ENCODE measurements at places on chromosomes 11 and 22.

GRCh38 chr11:103987629-103988594, 48.5 kb upstream of the DDI1 start:
- DNase-seq: peak; percentile 26

GRCh38 chr22:39444247-39444800, 12.5 kb upstream of the MGAT3 start:
- no peak for DNase-seq

DNA sequence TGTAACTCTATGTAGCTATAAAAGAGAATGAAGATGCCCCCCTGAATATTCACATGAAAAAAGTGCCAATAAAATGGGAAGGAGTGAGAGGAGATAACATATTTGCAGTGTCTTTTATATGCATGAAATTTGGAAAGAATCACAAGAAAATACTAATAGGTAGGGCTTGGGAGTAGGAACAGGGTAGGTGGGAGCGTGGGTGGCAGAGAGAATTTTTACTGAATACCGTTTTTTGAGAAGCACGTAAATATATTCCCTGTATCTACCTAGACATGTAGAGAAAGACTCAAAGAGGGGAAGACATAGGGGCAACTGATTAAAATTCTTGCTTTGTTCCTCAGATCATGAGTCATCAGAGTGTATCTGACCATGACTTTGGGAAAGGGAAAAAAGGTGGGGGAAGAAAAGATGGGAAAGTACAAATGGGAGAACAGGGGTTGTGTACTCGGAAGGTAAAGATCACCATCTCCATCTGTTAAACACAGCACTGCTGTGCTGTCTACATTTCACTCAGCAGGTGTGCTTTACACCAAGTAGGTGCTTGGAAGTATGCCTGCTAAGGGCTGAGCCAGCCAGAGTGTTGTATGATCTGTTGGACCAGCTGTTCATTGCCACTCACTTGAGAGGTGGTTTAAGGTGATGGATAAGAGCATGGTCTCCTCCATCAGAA, 16.0 kb downstream of the PRR5L start:
- DNase-seq: peak; percentile 52

DNA sequence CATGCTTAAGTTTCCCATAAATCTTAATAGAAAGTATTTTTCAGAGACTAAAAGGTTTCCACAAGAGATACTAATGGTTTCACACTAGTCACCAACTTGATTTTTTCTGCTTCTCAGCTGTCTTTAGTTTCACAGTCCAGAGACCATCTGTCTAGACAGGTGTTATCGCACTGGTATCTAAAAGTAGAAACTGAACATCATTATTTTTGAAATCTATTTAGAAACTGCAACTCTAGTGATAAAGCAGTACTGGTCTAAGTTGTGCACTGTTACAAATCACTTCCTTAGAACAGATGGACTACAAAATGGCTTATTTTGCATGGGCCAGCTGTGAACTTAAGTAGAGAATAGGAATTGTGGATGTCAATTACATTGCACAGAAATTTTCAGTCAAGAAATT, 78.0 kb downstream of the CNTN5 start:
- no peak for DNase-seq

DNA sequence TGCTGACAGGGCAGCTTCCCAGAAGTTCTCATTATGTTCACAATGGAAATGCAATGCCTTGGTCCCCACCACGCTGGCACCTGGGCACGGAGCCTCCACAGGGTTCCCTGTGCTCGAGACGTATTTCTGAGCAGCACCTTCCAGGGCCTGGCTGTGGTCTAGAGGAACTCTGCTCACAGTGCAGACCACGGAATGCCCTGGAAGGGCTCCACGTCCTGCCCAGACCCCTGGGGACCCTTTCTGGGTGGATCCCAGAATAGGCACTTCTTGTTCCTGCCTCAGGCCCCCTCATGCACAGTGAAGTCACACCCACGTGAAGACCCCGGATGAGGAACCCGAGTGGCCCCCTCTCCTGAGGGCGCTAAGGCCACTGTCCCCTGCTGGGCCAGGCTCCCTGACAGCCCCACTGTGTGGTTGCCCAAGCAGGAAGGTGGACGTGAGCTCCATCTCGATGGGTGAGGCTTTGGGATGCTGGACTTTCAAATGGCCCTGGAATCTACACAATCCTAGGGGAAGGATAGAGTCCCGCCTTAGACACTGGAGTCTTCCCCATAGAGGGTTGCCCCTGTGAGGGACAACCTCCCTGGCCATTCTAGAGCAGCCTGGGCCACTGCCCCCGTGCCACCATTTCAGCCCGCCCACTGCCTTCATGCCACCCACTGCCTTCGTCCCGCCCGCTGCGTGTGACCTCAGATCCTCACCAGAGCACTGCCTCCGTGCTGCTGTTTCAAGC, 1106.8 kb downstream of the BRD1 start:
- no peak for DNase-seq

DNA sequence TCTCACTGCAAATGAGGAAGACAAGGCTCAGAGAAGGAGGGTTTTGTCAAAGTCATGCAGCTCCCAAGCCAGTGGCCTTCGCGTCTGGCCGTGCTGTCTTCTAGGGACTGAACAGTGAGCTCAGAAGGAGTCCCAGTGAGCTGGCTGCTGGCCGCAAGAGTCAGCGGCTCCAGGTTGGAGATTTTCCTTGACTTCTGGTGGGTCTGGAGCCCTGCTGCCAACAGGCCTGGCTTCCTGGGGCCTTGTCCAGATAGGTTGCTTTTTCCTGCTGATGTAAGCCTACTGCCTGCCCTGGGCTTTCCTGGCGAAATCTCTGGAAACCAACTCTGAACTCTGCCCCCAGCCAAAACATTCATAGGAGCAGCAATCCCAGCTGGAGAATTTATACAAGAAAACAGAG, 272.7 kb upstream of the CADM1 start:
- no peak for DNase-seq

DNA sequence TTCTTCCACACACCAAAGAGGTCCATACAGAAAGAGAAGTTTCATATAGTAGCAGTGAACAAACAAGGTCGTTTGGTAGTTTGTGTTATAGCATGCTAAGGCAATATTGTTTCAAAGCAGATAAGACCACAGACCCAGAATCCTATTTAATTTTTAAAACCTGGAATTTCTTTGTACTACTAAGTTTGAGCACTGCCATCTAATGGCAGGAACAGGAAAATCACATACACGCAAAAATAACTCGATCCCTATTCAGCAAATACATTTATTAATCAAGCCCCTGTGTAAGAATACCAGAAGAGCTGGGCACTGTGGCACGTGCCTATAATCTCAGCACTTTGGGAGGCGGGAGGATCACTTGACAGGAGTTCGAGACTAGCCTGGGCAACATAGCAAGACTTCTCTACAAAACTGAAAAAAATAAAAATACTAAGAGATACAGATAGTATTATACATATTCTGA, 2.9 kb upstream of the BTBD10 start:
- peak; percentile 40 for DNase-seq

DNA sequence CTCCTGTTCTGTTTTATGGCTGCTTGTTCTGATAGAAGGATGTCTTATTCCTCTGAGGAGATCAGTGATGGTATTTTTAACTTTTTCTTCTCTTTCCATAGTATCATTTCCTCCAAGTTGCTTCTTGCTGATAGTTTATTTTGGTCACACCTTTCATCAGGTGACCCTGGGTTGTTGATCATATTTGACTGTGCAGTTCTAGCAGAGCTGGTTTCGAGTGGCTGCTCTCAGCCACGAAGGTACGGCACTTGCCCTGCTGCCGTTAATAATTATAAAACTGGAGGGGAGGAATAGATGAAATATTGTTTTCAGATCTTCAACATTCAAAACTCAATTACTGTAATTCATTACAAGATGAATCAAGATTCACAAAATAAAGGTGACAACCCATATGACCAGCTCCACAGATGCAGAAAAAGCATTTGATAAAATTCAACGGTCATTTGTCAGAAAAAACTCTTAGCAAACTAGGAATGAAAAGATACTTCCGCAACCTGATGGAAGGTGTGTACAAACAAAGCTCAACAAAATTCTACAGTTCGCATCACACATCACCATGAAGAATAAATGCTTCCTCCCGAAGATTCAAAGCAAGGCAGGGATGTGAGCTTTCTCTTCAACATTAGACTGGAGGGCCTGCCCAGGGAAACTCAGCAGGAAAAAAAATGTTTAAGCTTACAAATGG, 59.2 kb upstream of the RTL6 start:
- no peak for DNase-seq

DNA sequence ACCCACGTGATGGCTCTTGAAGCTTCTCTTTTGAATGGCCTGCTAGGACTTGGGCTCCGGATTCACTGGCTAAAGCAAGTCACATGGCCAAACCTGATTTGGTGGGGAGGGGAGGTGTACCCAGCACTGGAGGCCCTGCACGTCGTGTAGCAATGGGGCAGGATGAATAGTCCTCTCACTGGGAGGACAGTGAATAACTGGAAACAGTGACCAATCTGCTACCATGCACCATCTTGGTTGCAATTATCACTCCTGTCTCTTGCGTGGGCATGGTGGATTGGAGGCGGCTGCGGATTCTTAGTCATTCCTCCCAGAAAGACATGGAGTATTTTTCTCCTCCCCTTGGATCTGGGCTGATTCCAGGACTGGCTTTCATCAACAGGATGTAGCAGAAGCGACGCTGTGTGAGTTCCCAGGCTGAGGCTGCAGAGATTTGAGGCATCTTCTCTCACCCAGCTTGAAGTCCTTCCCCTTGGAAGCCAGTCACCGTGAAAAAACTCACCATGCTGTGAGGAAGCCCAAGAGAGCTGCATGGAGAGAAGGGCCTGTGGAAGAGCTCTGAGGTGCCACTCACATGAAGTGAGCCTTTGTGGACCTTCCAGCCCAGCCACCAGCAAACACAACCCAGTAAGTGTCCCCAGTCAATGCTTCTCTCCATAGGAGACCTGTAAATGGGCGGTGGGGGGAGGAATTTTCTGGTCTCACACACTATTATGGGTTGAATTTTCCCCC, 70.4 kb downstream of the IGLL1 start:
- DNase-seq: no peak

DNA sequence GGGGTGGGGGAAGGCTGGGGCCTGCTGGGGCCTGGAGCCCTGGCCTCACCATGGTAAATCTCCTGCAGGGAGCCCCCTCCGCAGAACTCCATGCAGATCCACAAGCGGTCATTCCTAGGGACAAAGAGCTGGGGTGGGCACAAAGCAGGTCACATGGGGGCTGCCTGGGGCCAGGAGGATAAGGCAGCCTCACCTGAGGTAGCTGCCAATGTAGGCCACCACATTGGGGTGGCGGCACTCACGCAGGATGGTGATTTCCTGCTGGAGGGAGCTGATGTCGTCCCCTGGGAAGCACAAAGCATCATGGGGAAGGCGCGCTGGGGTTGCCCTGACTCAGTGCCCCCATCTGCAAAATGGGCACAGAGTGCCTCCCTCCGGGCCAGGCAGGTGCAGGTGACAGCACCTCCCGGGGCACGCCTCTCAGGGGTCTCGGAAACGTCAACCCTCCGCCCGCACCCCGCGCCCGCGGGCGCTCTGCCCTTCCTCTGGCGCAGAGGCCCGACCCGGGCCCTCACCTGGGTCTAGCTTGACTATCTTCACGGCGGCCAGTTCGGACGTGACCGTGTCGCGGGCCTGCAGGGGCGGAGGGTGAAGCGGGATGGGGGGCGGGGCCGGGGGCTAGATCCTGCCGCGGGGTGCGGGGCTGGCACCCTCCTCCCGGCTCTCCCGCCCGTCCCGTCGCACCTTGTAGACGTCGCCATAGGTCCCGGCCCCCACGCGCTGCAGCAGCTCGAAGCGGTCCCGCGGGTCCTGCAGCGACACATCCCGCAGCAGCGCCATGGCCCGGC, 450 bp downstream of the MAP4K2 start:
- no peak for DNase-seq

DNA sequence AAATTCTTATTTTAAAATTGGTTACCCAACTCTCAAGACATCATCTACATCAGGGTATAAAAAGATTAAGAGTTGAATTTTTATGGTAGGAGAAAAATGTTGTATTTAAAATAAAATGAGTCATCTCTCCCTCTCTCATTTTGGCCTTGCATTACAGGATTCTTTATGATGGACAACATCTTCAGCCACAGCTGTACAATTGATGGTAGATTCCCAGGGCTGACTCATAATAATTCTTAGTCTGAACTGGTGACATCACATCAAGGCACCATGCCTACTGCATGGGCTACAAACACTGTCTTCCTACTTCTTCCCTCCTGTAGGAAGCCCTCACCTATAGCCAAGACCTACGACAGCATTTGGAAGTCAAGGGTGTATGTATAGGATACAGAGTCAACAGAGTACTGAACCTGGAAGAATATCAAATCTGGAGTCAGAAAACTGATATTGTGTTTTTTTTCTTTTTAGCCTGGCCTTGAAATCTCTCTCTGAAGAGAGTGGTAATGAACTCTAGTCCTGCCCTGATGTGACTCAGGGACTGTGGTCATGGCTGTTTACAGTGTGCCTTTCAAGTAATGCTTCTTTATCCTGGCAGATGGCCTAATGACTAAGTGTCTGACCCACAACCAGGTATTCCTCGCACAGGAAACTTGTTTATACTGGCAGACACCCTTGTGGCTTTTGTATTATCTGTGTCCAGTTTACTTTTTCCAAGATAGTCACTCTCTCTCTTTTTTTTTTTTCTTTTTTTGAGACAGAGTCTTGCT, 32.5 kb downstream of the MRGPRX2 start:
- DNase-seq: no peak

- no peak for DNase-seq
Measured at GRCh38 chr11:118401880-118402590, 629 bp downstream of the ATP5MG start.

- no peak for DNase-seq
Measured at GRCh38 chr11:111792314-111792713, 26.1 kb upstream of the PPP2R1B start.

DNA sequence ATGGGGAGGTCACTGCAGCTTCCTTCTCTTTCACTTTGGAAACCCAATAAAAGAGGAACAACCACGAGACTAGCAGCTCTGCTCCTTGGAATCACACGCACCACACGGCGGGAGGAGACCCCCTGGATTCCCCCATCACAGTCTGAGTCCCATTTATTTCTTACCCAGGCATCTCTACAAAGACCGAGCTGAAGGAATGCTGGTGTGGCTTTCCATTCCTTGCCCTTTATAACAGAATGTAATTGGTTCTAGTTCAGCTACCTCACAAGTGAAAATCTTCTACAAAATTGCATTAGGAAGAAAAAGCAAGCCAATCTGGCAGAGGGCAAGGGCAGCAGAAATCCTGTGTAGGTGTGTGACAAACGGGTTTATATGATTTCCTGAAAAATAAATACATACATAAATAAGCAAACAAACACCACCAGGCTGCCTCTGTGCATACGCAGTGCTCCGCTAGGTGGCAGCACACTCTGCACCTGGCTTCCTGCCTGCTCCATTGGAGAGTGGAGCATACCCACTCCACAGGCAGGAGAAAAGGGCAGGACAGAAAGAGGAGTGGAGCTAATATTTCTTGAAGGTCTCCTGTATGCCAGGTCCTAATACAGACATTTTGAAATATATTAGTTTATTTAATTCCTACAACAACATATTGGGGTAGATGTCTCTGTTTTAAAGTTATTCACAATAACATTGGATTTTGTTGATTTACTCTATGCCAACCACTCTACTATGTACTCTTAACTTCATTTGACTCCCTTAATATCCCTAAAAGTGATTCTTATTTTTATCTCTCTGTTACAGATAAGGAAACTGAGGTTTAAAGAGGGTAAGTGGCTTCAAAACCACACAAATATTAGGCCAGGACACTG, 673.1 kb downstream of the KCNA4 start:
- peak; percentile 46 for DNase-seq

GRCh38 chr22:20578192-20578591, 70.8 kb downstream of the MED15 start:
- peak; percentile 44 for DNase-seq

GRCh38 chr11:129061492-129062230, 119.0 kb upstream of the TP53AIP1 start:
- no peak for DNase-seq

GRCh38 chr11:114909866-114910265, 231.5 kb downstream of the NXPE2 start:
- DNase-seq: no peak

GRCh38 chr11:119433358-119433725, 10.4 kb upstream of the THY1 start:
- DNase-seq: no peak

All from NCI-H345 (cell line).